ENCODE measurements at places on chromosomes 1 and 21. TPM values are rescaled to one million over a fixed set of nuclear protein-coding genes. Genes with fewer than 3 reads are reported as not detected.

DNA sequence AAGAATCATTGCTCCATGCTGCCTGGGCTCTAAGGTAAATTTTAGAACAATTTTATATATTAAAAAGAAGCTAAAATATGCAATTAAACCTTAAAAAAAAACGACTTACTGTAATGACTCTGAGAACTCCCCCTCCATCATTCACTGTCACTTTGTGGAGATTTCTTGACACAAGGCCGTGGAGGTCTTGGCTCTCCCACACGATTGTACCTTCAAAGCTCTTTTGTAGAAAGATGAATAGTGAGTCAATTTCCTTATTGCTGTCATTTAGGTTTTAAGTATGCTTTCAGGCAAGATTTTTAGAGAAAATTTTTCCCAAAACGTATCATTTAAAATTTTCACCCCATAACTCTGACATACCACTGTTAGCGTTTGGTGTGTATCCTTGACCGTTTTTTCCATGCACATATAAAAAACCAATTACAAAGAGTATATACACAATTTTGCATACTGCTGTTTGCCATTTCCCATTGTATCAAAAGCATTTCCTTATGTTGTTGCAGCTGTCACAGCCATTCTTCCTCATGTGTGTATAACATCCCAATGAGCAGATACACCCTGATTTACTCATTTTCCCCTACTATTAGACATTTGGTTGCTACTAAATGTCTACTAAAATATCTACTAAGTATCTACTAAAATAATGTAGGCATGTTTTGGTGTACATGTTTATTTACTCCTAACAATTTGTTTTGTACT, 33.4 kb downstream of the B3GALNT2 start:
- no peak for DNase-seq

DNA sequence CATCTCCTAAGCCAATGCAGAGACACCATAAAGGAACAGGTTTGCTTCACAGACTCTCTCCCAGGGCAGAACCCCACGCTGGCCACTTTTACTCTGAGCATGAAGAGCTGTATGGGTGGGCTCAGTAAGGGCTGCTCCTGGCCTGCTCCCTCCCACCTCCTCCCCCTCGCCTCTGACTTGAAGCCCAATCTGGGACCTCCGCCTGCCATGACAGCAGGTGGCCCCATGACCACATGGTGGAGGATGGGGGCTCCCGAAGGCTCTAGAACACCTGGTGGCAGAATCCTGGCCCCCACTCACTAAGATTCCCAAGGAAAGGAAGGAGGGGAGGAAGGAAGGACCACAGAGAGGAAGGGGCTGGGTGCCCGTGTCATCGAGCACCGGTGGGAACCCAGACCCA, 23.7 kb downstream of the CASZ1 start:
- DNase-seq, result no peak

PDE4B gene
- 71.5 TPM for total RNA-seq

GRCh38 chr1:8394456-8395321, 76.8 kb downstream of the SLC45A1 start:
- no peak for DNase-seq

DNA sequence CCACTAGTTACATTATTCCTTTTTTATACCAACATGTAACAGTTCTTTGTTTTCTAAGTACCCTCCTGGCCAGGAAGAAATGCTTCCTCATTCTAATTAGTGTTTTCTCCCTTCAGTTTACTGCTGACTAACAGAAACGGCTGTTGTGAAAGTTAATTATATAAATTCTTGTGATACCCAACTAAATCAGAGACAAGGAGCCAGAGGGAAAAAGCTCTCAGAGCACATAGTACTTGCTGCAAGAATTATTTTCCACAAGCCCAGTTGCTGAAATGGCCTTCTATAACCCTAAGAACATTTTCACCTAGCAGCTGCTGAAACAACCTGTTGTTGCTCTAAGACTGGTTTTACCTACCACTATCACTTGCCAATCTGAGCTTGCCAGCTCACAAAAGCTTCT, 82.4 kb downstream of the FAF1 start:
- no peak for DNase-seq

- DNase-seq, result no peak
Observed at GRCh38 chr1:232587141-232588008, 42.6 kb downstream of the SIPA1L2 start.

Data from activated B cell treated with CpG ODN at 0.5 μM for 24 hours (primary cell).